ENCODE measurements at places on chromosomes 1 and 21.

DNA sequence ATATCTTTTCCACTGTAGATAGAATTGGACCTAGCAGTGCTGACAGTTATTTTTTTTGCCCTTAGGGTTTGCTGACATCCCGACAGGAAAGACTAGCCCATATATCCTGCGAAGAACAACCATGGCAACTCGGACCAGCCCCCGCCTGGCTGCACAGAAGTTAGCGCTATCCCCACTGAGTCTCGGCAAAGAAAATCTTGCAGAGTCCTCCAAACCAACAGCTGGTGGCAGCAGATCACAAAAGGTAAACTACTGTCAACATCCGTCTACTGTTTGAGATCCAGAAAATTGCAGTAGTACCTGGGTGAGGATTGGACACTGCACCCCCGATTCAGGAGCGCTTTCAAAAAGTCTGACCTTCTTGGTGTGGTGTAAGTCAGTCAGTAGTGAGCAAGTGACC lies 55.8 kb downstream of the CENPF start:
- DNase-seq = no peak

GRCh38 chr1:230174041-230174440 lies 107.0 kb downstream of the GALNT2 start:
- no peak for DNase-seq

GRCh38 chr1:229999004-229999670 lies 67.9 kb upstream of the GALNT2 start:
- DNase-seq = no peak

GRCh38 chr21:45098867-45099266 lies 24.5 kb downstream of the ADARB1 start:
- DNase-seq = no peak

- DNase-seq = no peak
These were observed 111.8 kb upstream of the GRIK3 start for GRCh38 chr1:37146071-37146470.

All from activated CD8-positive, alpha-beta T cell treated with anti-CD3 and anti-CD28 coated beads, Interleukin-2, amount 10 ng/mL, durations not matched to agents 7 days and 5 days (primary cell).